Nucleus accumbens (tissue), 56 donors: ENCODE measurements at places on chromosomes 1 and 21.

DNA sequence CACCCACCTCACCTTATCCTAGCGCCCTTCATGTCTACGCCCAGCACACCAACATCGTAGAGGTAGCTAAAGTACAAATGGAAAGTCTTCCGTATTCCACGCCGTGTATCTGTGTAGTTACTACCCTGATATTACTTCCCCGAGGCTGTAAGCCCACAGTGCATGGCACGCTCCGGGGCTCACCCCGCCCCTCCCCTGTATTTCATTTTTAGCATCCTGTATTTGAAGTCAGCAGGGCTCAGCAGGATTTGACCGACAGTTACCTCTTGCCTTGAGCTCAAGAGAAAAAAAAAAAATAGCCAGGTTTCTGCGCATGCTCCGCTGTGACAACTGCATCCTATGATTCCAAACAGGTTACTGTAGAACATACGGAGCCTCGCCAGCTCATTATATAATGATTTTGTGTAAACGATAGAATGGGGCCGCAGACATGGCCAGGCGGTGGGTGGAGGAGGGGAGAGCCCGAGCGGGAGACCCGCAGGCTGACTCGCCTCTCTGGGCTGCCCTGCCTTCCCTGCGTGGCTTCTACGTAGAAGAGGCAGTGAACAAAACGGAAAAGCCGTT, 1.3 kb downstream of the ABCG1 start:
- DNase-seq: peak; percentile 84

GRCh38 chr1:212860713-212861581, 2.9 kb downstream of the FLVCR1 start:
- DNase-seq: no peak

- DNase-seq: no peak
Observed at GRCh38 chr1:110285316-110285715, 53.9 kb upstream of the RBM15 start.

DNA sequence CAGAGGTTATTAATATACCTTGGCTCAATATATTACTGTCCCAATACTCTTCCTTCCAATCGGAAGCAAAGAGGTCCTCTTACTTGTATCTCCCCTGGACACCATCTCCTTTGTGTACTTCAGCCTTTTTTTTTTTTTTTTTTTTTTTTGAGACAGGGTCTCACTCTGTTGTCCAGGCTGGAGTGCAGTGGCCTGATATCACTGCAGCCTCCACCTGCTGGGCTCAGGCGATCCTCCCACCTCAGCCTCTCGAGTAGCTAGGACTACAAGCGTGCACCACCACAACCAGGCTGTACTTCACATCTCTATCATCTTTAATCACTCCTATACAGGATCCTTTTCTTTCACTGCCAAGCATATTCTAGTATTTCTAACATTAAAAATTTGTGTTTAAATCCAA, 2.8 kb upstream of the DARS2 start:
- DNase-seq: no peak

- peak; percentile 32 for DNase-seq
Observed at GRCh38 chr1:14602136-14602535, 3.7 kb downstream of the KAZN start.

DNA sequence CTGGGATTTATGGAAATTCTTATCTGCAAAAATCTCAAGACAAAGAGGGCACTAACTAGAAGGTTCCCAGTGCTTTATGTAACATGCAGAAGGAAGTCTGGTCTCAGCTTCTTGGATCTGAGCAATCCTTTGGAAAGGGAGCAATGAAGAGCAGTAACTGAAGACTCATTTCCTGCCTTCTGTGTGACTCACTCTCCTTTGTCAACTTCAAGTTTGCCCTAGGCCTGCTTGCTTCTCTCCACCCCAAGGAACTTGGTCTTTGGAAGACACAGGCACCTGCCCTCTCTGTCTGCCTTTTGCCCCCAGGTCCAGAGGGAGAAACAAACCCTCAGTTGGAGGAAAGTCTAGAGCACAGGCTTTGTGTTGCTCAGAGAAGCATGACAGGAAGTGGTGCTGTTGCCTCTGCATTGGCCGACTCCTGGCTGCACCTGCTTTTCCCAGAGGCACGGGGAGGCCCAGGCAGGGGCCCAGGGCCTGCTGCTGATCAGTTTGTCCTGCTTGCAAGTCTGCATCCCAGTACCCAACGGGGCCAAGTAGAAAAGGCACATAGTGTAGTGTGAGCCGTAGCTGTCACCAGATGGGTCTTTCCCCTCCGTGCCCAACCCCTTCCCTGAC, 137.2 kb downstream of the DHRS3 start:
- DNase-seq: no peak

DNA sequence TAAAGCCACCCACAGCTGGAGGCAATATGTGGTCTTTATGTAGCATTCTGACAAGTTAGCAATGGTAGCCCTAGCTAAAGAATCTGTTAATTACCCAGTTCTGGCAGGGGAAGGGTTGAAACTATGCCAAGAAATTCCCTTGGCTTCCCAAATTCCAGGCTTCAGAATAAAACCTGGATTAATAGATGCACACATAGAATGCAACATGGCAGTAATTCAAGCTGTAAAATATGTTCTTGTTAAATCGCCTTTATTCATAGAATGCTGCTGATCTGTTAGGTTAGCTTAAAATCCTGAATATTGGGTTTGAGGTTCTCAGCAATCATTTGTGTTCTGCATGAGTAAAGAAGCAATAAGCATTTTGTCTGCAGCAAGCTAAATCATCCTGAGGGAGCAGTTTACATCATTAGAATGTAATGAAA, 80.1 kb downstream of the ZNF326 start:
- no peak for DNase-seq

DNA sequence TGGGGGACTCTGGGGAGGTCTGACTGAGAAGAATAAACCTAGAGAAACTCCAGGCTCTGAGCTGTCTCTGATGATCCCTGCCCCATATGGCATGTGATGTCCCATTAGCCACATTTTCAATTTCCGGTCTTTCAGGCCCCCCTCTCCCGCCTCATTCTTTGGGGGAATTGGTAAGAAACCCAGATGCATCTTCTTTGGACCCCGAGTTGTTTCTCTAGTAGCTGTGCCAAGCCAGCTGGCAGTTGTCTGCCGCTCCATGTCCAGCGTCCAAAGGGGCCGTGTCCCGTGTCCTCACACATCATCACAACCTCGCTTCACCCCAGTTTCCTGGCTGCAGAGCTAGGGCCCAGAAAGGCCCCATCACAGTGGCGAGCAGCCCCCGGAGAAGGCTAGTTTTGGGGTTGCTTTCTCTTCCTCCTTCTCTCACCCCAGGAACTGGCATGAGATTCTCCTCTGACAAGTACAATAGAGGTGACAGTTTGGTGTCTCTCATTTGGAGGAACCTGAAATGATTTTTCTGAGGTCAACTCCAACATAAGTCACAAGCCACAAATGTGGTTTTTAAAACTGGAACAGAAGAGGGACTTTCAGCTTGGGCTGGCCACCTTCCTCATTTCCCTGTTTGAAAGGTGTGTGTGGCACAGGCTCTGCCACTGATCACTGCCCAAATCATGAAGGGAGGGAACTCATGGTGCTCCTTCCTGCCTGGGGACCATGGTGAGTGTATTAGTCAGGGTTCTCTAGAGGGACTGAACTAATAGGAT, 6.4 kb upstream of the GPR157 start:
- DNase-seq: no peak

DNA sequence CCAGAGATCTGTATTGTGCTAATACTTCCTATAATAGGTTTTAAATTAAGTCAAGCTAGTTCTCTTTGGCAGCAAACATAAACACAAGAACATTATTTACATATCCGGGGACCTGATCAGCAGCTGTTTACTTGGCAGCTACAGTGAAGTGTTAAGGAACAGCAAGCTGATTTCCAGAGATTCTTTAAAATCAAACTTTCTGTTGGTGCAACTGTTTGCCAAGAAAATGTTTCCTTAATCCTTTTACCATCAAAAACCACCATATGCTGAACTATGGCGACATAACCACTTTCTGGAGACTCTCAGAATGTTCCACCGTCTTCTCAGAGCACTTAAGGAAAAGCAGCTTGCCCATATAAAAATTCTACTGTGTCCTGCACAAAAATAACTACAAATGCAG, 107.0 kb upstream of the KRTAP19-8 start:
- DNase-seq: no peak

GRCh38 chr1:167651161-167651693, 21.2 kb downstream of the RCSD1 start:
- DNase-seq: no peak

DNA sequence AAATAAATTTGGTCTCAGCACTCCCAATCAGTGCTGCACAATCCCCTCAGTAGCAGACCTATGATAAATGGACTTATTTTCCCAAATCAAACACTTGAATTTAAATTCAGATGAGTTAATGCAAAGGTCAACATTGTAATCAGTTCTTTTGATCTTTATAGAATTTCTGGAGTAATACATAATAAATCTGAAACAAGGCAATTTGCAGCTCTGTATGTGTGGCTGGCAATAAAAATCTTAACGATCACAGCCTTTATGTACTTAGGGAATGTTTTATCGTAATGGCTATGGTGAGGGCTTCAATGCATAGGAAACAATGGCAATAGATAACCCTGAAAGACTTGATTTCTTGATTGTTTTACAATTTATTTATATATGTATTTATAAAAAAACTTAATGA, 91.4 kb downstream of the GPATCH2 start:
- DNase-seq: no peak
